ENCODE measurements at places on chromosomes 4 and X.

- no peak for DNase-seq
Observed at GRCh38 chr4:81808011-81808672, 336.4 kb upstream of the RASGEF1B start.

DNA sequence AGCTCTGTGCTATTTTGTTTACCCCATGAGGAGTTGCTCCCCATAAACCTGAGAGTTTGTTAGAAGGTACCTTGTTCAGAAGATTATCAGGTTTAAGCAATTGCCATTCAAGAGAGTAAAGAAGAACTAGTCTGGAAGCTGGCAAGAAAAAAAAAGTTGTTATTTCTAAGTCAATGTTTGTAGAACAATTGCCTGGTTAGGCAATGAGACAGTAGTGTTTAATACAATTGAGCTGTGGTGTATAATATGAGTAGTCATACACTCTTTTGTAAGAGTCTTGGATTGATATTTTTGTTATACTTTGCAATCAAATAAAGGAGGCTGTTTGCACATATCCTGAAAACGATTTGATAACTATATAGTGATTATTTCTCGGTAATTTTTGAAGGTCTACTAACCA lies 44.7 kb downstream of the GALNT7 start:
- DNase-seq, result no peak

- peak; percentile 19 for DNase-seq
Observed at GRCh38 chr4:76689145-76689817, 208.7 kb downstream of the SOWAHB start.

GRCh38 chr4:138405466-138405891 lies 163.3 kb upstream of the SLC7A11 start:
- DNase-seq, result no peak

DNA sequence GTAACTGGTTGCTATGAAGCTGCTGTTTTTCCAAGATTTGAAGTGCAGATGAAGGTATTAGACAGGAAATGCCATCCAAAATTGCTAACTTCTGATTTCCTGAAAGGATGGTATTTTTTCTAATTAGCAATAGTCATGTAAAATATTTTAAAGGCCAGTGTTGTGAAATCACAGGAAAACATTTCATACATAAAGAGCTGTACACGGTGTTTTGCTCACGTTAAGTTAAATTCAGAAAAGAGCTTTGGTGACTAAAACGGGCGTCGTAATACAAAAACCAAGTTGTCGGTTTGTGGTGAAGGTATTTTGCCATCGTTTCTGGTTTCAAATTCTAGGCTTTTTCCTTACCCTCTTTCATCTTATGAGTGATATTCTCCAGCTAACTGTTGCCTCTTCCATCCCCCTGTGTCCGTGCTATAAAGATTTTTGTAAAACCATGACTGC lies 39.8 kb downstream of the AFF1 start:
- DNase-seq, result no peak

- no peak for DNase-seq
Observed at GRCh38 chr4:28435314-28435713, 1574.7 kb downstream of the STIM2 start.

GRCh38 chr4:32864713-32865351 lies 2144.7 kb downstream of the PCDH7 start:
- no peak for DNase-seq

DNA sequence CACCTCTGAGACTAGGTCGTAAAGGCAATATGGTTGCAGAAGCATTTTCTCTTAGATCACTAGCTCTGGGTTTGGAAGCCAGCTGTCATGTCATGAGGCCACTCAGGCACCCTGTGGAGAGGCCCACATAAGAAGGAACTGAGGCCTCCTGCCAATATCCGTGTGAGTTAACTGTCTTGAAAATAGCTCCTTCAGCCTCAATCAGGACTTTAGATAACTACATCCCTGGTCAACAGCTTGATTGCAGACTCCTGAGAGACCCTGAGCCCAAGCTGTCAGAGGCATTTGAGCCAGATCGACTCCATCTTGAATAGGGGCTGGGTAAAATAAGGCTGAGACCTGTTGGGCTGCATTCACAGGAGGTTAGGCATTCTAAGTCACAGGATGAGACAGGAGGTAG lies 15.1 kb upstream of the REPS2 start:
- DNase-seq, result no peak

DNA sequence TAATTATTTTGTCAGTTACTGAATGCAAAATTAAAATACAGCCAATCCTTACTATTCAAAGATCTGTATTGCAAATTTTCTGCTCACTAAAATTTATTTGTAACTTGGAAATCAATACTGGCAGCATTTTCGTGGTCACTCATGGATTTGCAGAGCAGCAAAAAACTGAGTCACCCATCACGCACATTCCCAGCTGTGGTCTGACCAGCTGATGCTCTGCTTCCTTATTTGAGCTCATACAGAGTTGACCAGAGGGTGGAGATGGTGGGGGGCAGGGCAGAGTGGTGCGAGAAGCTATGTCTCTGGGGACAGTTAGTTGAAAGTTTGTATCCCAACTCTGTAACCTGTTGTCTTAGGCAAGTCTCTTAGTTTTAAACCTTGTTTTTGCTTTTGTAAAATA lies 214.8 kb downstream of the SPCS3 start:
- no peak for DNase-seq

DNA sequence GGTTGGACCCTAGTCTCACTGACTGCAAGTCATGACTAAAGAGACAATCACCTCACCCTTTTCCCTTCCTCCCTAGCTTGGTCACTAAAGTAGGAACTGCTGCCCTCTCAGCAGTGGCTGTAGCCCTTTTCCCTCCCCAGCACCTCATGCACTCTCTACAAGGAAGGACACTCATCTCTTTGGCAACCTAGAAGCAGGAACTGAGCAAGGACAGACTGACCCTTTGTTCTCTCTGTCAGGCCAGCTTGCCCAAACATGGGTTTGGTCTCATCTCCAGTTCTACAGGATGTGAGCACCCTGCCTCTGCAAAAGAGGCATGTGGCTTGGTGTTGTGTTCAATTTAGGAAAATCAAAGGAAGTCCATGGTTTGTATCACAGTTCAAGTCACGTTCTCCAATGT lies 15.8 kb downstream of the LEF1 start:
- DNase-seq, result no peak

DNA sequence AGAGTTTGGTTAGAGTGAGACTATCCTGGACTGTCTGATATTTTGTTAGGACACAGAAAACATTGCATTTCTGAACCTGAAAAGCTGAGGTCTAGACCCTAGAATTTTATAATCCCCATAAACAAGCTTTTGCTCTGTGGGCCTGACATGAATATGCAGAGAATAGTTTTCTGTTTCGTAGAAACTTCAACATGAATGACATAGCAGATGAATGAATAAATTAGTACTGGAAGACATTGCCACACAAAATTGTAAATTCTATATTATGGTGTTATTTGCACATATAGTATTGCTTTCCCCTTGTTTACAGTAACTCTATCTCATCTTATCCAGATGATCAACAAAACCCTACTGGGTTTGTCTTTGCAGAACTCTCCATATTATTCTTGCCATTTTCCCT lies 54.9 kb upstream of the MAML3 start:
- DNase-seq, result no peak

DNA sequence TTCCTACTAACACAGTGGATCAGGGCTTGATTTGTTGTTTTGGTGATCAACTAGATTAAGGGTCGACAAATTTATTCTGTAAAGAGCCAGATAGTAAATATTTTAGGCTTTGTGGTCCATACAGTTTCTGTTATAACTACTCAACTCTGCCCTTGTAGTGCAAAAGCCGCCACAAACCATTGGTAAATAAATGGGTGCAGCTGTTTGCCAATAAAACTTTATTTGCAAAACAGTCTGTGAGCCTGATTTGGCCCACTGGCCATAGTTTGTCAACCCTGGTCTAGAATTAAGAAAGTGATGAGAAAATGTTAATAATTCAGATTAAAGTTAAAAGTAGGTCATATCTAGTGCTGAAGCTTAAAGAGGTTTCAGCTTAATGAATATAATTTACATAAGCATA lies 84.0 kb upstream of the TRIM2 start:
- no peak for DNase-seq

GRCh38 chr4:118917582-118917981 lies 28.9 kb downstream of the SYNPO2 start:
- DNase-seq, result no peak

GRCh38 chr4:184122631-184123408 lies 94.9 kb downstream of the ENPP6 start:
- no peak for DNase-seq

DNA sequence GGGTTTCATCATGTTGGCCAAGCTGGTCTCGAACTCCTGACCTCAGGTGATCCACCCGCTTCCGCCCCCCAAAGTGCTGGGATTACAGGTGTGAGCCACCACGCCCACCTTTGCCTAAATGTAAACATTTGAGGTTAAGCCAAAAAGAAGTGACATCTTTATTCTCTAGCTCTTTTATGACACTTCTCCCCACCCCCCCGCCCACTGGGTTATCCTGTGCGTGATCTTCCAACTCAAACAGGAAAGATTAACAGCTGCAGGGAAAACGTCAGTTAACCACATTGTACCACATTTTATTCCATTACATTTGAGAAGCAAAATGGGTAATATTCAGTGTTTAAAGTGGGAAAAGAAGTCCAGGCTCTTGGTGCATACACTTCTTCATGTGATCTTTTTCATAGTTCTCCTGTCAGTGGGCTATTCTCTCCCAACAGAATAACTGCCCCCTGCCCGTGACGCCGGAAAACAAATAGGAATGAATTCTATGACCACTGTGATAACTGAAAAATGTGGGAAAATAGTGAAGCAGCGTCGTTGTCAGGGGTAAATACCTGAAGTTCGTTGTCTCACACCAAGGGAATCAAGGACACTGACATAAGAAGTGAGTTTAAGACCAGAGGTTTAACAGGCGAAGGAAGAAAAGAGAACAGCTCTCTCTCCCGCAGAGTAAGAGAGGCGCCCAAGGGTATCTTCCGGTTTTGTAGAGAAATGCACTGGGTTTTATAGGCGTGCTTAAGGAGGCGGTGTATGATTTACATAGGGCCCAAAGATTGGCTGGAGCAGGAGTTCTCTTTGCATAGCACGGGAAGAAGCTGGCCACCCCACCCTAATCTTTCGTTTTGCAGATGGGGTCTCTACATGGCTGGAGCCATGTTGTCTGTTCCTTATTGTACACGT lies 9.7 kb upstream of the SRD5A3 start:
- no peak for DNase-seq

- DNase-seq, result no peak
Observed at GRCh38 chrX:115013705-115014104, 3.7 kb downstream of the IL13RA2 start.

- DNase-seq, result no peak
Observed at GRCh38 chr4:125517831-125518230, 203.1 kb downstream of the FAT4 start.

GRCh38 chrX:12263211-12263610 lies 124.9 kb downstream of the FRMPD4 start:
- DNase-seq, result no peak

DNA sequence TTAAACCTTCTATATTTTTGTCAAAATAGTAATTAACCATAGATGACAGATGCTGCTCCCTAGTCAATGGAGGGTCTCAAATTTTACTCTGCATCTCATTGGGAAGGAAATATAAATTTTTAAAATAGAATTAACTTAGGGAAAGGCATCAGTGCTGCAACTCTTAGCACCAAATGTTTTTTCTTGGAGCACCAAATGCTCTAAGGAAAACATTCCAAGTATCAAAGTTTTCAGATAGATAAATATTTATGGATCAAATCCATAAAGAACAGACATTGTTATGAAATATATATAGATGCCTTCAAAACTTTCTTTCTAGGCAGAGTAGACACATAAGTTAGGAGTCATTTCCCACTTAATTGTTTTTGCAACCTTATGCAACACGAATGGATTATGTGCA lies 168.7 kb downstream of the ANTXR2 start:
- no peak for DNase-seq

DNA sequence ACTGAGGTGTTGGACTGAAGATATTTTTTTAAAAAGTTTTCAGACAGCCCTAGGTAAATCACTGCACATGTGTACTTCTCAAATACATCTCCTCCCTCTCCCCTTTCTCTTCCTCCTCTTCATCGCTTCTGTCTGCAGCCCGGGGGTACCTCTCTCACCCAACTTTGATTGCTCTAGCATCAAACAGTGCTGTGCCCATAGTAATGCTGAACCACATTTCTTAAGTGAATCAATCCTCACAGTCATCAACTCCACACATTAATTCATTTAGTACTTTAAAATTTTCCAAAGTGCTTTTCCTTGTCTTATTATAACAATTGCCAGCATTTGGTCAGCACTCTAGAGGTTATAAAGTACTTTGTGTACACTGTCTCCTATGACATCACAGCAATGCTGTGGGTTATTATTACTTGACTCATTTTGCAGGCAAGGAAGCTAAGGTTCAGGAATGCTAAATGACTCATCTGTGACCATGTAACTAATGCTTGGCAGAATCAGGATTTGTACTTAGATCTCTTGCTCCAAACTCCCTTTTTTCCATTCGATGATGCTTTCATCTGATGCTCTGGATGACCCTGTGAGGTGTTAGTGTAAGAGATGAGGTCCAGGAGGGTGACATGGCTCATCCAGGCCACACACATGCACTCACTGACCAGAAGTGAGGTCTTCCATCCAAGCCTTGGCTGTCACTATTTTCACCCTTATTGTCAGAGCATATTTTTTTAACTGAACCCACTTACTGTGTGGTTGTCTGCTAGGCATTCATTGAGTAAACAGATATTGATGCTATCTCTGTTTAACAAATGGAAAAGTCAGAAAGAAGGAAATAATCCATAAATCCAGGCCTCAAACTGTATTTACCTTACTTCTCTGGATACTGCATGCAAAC lies 58.8 kb downstream of the RHOH start:
- DNase-seq, result no peak

DNA sequence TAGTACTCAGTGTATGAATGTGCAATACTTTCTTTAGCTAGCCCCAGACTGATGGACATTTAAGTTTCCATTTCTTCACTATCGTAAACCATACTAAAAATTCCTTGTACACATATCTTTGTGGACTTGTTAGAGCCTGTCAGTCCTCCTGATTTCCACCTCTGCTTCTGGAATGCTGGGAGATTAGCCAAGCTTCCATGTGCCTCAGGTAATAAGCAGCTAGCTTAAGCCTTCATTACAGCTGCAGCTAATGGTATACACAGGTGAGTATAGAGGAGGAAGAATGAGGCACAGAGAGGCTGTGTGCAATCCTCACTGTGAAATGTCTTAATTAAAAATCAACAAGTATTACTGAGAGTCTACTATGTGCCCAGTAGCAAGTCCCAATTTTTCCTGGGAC lies 9.8 kb downstream of the SMIM9 start:
- DNase-seq, result no peak

DNA sequence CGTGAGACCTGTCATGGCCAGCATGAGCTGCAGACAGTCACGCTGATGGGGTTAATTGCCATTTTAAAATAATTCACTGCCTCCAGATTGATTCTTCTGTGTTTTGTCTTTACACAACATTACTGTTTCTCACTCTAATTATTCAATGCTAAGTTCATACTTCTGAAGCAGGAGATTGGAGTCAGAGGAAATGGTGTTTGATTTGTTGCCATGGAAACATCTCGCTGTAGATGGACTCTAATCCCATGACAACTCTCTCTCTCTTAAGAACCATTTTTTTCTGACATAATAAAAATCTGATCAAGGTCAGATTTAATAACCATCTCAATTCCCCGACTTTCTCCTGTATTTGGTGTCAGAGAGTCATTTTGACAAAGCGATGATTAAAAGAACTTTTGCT lies 209.0 kb downstream of the IDS start:
- DNase-seq, result no peak

- DNase-seq, result no peak
Observed at GRCh38 chr4:186107947-186108346, 3.4 kb downstream of the FAM149A start.

GRCh38 chr4:41878170-41878969 lies 56.9 kb upstream of the TMEM33 start:
- DNase-seq, result no peak

Data from activated CD8-positive, alpha-beta memory T cell treated with anti-CD3 and anti-CD28 coated beads, Interleukin-2, amount 50 U/mL, for 4 hours (primary cell).